Activated CD8-positive, alpha-beta memory T cell treated with anti-CD3 and anti-CD28 coated beads for 4 hours (primary cell): ENCODE measurements at places on chromosomes 4 and X.

GRCh38 chr4:38560768-38561558, 103.0 kb upstream of the KLF3 start:
- DNase-seq: no peak

DNA sequence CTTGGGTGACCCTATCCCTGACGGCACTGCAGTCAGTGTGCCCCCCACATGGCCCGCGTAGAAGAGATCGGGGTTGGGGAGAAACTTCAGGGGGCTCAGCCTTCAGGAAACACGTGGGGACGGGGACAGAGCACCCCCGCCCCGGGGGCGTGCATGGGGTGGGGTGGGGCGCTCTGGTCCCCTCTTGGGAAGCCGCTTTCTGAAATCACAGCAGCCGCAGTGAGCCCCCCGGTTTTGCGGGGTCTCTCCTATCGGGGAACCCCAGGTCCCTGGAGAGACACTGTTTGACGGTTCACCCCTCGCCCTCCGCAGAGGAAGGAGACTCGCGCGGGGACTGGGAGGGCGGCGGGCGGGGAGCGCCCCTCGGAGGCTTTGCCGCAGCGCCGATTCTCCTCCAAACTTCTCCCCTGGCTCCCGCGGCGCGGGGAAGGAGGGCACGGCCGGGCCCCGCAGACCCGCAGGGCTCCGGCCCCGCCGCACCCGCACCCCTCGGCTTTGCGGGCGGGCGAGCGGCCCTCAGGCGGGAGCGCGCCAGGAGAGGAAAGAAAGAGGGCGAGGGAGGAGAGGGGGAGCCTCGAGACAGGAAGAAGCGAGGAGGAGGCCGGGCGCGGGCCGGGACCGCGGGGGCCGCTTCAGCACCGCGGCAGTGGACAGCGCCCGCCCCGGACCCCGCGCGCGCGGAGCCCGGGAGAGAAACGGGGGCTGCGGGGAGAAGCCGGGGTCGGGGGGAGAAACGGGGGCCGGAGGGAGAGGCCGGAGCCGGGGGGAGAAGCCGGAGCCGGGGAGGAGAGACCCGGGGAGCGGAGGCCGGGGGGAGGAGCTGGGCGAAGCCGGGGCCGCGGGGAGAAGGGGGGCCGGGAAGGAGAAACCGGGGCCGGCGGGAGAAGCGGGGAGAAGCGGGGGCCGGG, 612 bp downstream of the CPLX1 start:
- no peak for DNase-seq

DNA sequence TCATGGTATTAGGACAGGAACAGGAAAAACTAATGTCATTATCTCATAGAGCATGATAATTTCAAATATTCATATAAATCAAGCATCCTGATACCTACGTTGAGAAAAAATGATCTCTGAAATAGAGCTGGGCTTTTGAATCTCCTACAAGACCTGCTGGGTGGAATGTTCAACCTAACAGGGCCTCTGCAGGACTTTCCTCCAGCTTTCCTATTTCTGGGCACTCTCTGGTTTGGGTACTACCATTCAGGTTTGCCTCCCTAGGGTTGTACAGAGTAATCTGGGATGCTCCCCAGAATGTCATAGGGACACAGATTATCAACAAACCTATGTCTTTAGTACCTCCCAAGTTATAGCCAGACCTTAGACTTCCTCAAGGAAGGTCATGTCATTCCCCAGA, 108.9 kb downstream of the CDS1 start:
- DNase-seq: no peak

DNA sequence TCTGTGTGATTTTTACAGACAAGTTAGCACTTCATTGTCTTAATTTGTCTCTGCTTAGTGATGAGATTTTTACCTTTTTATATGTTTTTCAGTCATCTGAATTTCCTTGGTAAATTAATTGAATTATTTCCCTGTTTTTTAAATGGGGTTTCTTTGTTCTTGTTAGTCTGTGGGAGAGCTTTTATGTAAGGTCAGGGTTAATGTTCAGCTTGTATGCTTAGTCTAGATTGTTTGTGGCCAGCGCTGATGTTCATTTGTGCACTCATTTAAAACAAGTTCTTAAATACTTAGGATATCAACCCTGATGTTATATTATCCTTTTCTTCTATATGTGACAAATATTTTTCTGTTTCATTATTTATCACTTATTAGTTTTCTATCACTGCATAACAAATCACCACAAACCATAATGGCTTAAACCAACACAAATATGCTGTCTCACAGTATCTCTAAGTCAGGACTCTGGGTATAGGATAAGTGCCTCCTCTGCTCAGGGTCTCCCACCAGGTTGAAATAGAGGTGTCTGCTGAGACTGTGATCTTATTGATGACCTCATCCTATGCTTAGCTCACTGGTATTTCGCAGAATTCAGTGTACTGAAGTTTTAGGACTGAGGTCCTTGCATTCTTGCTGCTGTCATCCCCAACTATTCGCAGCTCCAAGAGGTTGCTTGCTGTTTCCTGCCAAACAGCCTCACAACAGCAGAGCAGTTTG, 53.2 kb downstream of the ATP10D start:
- DNase-seq: no peak

DNA sequence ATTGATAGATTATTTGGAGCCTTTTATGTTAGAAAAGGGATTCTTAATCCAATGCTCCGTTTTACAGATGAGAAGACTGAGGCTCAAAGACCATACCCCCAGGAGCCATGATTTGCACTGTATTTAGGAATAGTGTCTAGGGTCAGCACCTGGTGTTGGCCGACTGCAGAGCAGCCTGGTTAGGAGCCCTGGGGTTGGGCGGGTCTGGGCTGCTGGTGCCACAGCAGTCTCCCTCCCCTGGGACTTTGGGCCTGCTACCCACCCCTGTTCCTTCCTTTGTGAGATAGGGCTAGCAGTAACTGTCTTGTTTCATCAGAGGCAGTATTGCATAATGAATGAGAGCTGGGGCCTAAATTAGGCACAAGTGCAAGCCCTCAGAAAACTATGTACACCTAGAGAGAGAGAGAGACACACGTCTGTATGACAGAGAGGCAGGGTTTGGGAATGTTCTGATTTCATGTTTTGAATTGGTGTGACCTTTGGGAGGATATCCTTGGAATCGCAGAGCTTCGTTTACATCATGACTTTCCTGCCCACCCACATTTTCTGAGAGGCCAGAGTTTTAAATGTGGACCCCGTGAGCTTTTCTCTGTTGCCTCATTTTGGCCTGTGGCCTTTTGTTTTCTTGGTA, 111.7 kb downstream of the PTTG2 start:
- DNase-seq: no peak
